Stimulated activated CD8-positive, alpha-beta memory T cell treated with anti-CD3 and anti-CD28 coated beads, Interleukin-2, amount 100 ng/mL, for 48 hours (primary cell): ENCODE measurements at places on chromosomes 12 and 14.

DNA sequence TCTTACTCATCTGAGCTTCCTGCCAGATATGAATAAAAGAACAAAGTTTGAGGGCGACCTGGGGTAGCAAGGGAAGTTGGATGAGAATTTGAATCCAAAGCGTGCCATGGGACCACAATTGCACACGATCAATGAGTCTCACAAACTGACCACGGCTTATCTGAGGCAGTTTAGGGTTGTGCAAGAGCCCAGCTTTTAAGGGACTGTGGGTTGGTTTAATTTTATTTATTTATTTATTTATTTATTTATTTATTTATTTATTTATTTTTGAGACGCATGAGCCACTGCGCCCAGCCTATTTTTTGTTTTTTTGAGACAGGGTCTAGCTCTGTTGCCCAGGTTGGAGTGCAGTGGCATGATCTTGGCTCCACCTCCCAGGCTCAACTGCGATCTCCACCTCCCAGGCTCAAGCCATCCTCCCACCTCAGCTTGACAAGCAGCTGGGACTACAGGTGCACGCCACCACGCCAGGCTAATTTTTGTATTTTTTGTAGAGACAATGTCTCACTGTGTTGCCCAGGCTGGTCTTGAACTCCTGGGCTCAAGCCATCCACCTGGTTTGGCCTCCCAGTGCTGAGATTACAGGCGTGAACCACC, 1.1 kb downstream of the AMDHD1 start:
- no peak for DNase-seq

GRCh38 chr12:101653503-101653902, 43.9 kb upstream of the CHPT1 start:
- DNase-seq = no peak

GRCh38 chr14:92958373-92959188, 35.6 kb downstream of the CHGA start:
- DNase-seq = no peak

DNA sequence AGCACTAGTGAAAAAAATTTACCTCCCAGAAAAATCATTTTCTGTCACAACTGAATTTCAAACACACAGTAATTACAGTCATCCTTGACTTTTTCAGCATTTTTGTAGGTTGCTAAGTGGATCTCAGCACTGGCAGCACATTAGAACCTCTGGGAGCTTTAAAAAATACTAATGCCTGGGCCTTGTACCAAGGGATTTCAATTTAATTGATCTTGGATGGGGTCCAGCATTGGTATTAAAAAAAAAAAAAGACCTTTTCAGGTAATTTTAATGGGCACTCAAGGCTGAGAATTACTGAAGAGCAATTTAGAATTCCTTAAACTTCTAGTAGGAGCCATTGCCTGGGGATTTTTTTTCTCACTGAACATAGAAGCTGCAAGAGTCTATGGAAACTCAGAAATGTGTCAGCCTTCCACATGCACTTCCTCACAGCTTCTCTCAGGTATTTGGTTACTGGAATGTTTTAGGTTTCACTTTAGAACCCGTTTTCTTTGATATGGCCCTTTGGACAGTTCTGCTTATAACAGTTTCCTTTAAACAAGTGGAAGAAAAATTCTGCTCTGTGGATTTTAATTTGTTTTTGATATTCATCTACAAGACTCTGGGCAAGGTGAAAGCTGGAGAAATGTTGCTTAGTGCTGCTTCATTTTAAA, 88.5 kb upstream of the DACT1 start:
- DNase-seq = no peak

- no peak for DNase-seq
These were observed 102.0 kb downstream of the EGLN3 start for GRCh38 chr14:33848706-33849454.

GRCh38 chr12:38392554-38393144, 76.1 kb downstream of the ALG10B start:
- DNase-seq = no peak

- DNase-seq = no peak
These were observed 271.5 kb upstream of the TBX3 start for GRCh38 chr12:114955414-114956014.

GRCh38 chr12:45522227-45522626, 207.3 kb upstream of the ARID2 start:
- DNase-seq = no peak

GRCh38 chr14:42174357-42174756, 567.7 kb downstream of the LRFN5 start:
- DNase-seq = no peak
